ENCODE measurements at places on chromosomes 2 and 18.

DNA sequence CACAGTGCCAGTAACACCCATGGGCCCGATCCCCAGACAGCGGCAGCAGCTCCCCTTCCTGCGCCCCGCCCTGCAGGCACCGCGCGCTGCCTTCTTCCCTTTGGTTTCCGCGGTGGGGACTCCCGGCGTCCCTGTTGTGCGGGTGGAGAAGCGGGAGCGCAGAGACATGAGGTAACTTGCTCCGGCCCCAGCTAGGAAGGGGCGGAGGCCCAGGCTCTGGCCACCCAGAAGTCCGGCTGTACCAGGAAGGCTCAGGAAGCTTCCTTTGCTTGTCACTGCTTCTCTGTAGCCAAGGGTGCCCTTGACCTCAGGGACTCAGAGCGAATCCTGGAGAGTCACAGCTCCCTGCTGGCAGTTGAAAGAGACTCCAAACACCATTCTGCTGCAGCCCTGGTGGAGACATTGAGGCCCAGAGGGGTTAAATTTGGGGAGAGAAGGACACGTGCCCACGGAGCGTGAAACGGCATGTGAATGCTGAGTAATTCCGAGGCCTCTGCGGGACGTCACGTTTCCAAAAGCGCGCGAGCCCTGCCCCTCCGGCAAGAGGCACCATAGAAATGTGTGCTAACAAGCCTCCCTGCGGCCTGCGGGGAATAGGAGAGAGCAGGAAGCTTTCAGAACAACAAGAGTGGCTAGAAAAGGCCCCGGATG is 6.7 kb upstream of the ADCY3 start:
- peak; percentile 83 for DNase-seq

DNA sequence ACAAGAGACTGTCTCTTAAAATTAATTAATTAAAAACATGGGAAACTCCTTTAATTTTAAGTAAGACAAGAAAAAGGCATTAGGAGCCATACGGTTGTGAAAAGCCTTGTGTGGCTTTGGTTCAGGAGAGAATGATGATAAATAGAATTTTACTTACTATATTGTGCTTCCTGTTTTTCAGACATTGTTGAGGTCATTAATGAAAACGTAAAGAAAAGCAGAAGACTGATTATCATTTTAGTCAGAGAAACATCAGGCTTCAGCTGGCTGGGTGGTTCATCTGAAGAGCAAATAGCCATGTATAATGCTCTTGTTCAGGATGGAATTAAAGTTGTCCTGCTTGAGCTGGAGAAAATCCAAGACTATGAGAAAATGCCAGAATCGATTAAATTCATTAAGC is 10.7 kb upstream of the IL1RL2 start:
- DNase-seq = no peak

GRCh38 chr2:177808984-177809809 is 263.4 kb downstream of the PDE11A start:
- DNase-seq = no peak

- peak; percentile 38 for DNase-seq
Observed at GRCh38 chr18:26621161-26622026, 73.0 kb upstream of the KCTD1 start.

DNA sequence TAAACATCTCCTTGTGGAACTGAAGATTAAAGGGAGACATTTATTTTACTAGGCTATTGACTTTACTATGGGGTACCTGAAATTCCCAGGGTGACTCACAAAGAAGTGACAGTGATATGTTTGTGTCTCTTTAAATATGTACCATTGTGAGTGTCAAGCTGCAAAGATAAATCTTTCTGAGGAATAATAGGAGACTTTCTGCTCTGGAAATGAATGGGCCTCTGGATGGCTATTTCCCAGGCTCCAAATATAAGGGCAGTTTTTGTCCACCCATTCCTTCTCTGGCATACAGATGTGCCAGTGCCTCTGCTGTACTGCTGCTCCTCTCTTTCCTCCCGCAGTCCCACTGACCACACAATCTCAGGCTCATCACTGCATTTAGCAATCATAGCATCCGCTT is 586.4 kb upstream of the CNTNAP5 start:
- no peak for DNase-seq

DNA sequence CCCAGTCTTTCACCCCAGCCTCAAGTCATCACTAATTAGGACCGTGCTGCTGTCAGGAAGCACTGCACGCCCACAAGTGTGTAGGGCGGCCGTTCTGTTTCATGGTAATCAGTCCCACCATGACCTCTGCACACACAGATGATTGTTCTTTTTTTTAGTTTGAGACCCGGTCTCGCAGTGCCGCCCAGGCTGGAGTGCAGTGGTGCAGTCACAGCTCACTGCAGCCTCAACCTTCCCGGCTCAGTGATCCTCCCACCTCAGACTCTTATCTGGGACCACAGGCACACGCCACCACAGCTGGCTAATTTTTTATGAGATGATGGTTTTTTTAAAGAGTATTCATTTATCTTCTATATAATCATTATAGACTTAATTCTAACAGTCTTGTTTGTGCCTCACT is 1.8 kb upstream of the IAH1 start:
- no peak for DNase-seq

GRCh38 chr2:11796190-11797171 is 50.0 kb downstream of the LPIN1 start:
- DNase-seq = no peak

- DNase-seq = no peak
Observed at GRCh38 chr2:137913169-137913568, 51.1 kb upstream of the HNMT start.

- no peak for DNase-seq
Observed at GRCh38 chr18:71994273-71994672, 549.9 kb downstream of the CBLN2 start.

DNA sequence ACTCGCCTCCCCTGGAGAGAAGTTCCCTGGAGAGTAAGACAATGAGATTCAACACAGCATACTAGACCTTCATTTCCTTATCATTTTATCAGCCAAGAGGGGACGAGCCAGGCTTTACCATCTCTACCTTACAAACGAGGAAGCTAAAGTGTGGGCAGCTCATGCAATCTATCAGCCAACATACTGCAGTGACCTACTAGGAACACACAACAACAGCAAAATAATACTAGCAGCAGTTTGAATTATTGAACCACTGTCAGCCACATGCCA is 60.0 kb upstream of the TEX51 start:
- DNase-seq = no peak

DNA sequence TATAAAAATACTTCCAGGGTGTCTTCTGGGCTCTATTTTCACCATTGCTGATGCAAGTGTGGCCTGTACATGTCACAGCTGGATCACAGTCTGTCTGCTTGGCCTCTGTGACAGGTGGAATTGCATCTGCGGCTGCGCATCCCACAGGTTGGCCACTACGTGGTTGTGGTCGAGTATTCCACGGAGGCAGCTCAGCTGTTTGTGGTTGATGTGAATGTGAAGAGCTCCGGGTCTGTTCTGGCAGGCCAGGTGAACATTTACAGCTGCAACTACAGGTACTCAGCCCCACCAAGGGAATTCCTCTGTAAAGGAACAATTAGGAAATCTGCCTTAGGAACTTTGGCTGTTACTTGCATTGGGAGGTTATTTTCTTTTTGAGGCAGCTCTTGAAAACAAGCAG is 144.5 kb downstream of the LAMA3 start:
- no peak for DNase-seq

DNA sequence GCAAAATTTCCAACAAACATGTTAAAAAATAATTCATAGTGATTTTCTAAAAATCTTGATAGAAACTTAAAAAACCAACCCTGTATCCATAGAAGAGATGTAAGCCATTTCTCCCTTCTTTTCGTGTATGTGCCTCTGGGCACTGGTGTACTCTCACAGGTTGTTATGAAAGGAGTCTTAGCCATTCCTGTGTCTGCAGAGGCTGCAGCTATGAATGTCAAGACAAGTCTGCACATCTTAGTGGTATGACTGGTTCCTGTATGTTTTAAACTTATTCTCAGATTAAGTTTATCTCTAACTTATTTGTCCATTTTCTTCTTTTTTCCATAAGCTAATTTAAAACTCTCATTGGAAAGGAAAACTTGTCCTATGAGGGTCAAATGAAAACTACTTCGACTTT is 84.0 kb downstream of the DPP4 start:
- no peak for DNase-seq

GRCh38 chr18:55328301-55328700 is 259.7 kb downstream of the TCF4 start:
- no peak for DNase-seq

DNA sequence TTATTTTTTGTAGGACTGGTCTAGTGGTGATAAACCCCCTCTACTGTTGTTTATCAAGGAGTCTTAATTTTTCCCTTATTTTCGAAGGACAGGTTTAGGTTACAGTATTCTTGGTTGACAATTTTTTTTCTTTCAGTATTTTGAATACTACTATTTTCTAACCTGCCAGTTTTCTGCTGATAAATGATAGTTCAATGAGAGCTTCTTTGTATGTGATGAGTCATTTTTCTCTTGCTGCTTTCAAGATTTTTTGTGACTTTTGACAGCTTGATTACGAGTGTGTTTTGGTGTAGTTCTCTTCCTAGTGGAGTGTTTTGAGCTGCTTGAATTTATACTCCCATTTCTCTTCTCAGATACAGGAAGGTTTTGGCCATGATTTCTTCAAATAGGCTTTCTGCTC is 77.5 kb downstream of the ACSL3 start:
- DNase-seq = no peak

DNA sequence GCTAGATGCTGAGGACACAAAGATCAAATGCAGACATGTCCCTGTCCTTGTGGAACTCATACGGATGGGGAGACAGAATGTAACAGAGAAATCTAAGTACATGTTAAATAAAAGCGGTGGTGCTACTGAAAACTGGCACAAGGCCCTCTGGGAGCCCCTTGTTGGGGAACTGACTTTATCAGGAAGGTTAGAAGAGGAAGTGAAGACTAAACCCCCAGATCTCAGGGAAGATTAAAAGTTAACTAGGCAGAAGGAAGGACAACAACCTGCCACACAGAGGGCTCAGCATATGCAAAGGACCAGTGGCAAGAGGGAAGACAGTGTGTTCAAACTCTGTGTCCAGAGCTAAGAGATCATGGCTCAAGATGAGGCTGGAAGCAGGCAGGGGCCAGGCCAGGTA is 4.8 kb downstream of the CACNB4 start:
- DNase-seq = no peak

DNA sequence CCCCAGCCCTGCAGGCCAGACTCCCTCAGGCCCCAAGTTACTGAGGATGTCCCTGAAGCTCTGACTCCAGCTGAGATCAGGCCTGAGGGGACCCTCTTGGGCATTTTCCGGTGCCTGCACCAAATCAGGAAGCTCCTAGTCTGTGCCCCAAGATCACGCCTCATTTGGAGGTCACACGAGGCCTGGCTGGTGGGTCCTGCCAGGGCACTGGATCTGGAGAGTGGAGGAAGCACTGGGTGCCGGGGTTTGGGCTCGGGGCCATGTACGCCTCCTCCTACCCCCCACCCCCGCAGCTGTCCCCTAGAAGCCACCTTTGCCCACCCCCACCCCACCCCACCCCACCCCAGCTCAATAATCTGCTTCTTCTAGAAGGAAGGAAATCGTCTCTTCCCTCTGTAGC is 16.2 kb downstream of the SH2D6 start:
- DNase-seq = no peak

DNA sequence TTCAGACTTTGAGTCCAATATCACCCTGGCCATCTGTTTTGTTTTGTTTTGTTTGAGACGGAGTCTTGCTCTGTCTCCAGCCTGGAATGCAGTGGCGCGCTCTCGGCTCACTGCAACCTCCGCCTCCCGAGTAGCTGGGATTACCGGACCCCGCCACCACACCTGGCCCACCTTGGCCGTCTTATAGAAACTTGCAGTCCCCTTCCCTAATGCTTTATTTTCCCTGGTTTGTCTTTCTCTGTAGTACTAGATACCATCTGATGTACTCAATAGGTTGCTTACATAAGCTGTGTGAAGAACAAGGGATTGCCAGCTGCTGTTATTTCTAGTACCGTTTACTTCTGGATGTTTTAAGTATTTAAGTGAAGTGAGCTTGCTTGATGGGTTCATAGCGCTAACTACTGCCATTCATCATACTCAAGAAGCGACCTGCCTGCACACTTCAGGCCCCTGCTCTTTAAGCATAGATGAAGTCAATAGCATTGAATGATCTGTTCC is 1.2 kb downstream of the RPL31 start:
- DNase-seq = no peak

DNA sequence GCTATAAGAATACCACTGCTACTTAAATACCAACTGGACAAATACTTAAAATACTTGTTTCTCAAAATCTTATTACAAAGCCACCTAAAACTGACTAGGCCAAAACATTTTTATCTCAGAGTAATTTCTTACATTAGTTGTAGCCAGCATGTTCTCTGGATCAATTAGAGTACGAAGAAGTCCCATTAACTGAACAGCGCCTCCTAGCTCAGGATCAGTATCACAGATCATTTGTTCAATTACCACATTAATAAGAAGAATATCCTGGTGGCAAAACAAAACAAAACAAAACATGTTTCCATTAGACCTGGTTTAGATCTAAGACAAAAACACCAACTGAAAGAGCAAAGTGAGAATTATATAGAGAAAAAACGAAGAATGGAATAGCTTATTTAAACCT is 36.0 kb downstream of the PPP4R3B start:
- no peak for DNase-seq

- DNase-seq = no peak
Observed at GRCh38 chr2:230706053-230706521, 6.6 kb upstream of the CAB39 start.

DNA sequence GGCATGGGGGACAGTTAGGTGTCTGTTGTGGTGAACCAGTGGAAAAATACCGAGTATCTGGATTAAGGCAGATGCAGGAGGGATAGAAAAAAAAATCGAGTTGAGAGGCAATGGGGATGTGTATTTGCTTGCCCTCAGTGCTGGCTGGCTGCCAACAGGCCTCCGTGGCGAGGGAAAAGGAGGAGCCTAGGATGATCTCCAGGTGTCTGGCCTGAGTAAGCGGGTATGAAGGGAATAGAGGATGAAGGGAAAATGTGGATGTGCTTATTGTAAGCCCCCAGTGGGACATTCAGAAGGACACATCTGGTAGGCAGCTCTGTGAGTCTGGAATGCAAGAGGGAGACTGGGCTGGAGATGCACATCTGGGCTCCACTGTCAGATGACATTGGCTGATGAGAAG is 22.8 kb downstream of the KCNS3 start:
- no peak for DNase-seq

DNA sequence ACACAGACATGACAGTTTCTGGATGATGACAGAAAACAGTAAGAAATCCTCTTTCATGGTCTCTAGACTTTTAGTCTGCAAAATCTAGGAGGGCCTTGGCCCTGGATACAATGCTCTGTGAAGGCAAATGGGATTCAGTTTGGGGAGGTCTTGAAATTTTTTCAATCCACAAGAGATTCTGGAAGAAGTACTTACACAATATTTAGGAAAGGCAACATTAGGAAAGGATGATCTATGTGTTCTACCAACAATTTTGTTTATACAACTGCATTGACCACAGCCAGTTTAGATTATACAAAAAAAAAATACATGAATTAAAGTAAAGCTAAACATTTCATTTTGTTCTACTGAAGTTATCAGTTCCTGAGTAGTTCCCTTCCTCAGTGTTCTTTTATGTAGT is 208.0 kb downstream of the SRBD1 start:
- DNase-seq = no peak

Measured in activated CD4-positive, alpha-beta T cell treated with anti-CD3 and anti-CD28 coated beads, Interleukin-10, Interleukin-2, amounts not matched to agents 100 ng/mL and 50 ng/mL, durations not matched to agents 16 hours and 8 hours (primary cell).